Stimulated activated CD4-positive, alpha-beta T cell treated with anti-CD3 and anti-CD28 coated beads, Interleukin-15, amount 100 ng/mL, for 24 hours (primary cell): ENCODE measurements at places on chromosomes 3 and 15.

GRCh38 chr3:50675179-50676030 lies 678 bp downstream of the DOCK3 start:
- DNase-seq, result peak; percentile 78

GRCh38 chr15:44009038-44009437 lies 182.2 kb downstream of the WDR76 start:
- DNase-seq, result no peak

- DNase-seq, result no peak
Observed at GRCh38 chr15:51863131-51863530, 33.7 kb downstream of the TMOD3 start.

- no peak for DNase-seq
Observed at GRCh38 chr3:82093641-82094040, 332.2 kb upstream of the GBE1 start.

DNA sequence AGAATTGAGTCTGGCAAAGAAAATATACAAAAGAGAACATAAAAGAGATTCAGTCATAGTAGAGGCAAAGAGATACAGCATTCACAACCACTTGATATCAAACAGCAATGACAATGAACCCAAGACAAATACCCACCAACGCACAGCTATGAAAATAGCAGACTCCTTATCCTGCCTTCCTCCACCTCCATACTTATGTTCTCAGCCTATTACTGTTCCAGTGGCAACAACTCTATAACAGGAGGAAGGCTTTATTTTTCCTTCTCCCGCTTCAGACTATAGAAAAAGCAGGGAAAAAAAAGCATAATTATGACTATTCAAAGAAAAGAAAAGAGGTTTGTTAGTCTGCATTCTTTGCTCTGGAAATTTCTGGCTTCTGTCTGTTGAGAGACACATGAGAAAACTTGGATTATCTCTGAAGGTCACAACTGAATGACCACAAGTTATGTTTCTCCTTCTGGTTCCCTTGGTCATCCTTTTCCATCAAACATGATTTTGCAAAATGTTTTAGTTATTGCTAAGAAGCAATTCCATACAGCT lies 81.2 kb upstream of the PLXND1 start:
- DNase-seq, result no peak

- no peak for DNase-seq
Observed at GRCh38 chr15:27237319-27237939, 266.4 kb downstream of the GABRG3 start.

- no peak for DNase-seq
Observed at GRCh38 chr3:192024751-192025150, 563.8 kb downstream of the PYDC2 start.

- DNase-seq, result no peak
Observed at GRCh38 chr15:63366451-63366850, 15.2 kb downstream of the CA12 start.

GRCh38 chr3:114344492-114344891 lies 50.7 kb downstream of the TIGIT start:
- DNase-seq, result no peak

DNA sequence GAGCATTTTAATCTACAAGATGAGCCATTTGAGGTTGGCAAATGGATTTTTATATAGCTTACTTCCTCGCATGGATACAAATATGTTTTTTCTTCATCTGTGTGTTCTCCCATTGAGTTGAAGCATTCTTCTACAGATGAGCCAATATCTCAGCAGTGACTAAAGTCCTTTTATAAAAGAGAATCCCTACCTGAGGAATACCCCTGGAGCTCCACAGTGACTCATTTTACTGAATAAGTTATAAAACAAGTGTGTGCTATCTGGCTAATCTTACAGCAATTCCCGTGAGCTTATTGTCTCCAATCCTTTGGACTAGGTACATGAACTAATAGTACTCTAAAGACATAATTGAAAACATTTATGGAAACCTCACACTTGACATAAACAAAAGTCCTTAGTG lies 354.2 kb upstream of the BCHE start:
- no peak for DNase-seq

GRCh38 chr15:73711526-73711925 lies 27.3 kb downstream of the CD276 start:
- no peak for DNase-seq

- DNase-seq, result peak; percentile 48
Observed at GRCh38 chr3:172562871-172563865, 39.9 kb upstream of the TNFSF10 start.

DNA sequence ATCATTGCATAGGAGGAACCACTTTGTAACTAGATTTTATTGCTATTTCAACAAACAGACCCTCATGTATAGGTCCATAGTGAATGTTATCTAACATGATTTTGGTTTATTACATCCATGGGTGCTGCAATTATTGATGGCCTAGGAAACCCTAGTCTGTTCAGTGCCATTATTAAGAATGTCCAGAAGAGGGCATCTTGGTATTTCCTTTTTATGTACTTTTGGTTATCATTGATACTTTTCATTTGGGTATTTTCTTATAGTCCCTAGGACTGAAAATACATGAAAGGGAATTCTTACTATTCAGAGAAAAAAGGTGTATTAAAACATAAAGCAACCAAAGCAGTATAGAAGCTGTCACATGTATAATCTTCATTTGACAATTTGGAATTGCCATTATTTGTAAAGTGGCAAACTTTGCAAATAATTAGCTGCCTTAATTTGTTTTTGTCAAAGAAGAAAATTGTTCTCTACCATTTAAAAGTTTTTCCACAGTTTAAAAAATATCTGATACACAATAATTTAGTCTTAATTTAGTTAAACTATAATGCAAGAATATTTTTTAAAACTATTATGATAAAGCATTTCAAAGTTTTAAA lies 48.7 kb downstream of the CNOT10 start:
- DNase-seq, result no peak

DNA sequence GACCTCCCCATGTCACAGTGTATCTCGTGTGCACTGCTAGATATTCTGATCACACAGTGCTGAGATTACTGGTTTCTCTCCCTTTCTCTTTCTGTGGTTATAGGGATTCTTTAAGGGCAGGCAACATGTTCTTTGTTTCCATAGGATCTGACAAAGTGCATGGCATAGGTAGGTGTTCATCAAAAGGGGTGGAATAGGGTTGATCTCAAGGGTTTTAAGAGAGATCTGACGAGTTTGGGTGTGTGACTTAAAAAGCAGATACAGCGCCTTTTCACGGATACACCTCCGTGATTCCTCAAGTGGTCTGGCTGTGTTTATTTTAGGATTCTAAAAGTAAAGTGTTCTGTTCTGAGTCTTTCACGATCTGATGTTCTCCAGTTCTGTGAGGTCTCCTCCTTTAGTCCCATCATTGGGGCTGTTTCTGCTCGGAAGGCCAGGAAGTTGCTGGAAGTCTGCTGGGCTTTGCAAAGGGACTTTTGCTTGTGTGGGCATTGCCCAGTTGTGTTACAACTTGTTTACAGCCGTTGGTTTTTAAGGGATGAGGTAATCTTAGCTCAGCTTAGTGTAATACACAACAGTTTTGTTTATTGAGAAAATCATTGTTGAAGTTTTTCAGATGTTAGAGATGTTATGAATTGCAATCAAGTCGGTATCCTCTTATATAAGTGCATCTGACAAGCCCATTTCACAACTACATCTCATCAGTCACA lies 34.8 kb downstream of the IGF1R start:
- no peak for DNase-seq

DNA sequence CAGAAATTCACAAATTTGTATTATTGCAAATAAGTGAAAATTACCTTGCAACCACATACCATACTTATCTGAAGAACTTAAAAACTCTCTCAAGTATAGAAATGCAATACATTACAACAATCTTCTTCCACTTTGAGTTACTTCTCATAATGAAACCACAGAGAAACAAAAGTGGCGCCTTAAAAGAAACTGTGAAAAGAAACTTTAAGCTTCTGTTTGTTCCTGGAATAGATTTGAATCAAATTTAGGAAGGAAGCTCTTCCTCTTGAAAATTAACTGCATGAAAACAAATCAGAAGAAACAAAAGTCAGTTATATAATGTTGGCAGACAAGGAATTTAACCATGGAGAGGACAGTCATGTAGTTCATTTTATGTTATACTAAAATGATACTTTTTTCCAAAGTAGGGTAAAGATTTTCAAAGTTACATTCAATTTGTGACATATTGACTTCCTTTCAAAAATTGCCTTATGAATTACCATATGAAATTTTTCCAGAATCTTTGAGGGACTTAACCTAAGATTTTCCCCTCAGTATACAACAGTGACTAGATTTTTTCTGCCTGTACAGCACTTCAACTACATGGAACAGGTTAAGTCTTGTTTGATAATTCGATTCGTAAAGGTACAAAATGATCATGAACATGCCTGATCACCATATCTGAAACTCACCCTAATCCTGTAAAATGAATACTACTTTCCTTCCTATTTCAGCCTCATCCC lies 57.6 kb upstream of the TNFSF10 start:
- DNase-seq, result no peak

DNA sequence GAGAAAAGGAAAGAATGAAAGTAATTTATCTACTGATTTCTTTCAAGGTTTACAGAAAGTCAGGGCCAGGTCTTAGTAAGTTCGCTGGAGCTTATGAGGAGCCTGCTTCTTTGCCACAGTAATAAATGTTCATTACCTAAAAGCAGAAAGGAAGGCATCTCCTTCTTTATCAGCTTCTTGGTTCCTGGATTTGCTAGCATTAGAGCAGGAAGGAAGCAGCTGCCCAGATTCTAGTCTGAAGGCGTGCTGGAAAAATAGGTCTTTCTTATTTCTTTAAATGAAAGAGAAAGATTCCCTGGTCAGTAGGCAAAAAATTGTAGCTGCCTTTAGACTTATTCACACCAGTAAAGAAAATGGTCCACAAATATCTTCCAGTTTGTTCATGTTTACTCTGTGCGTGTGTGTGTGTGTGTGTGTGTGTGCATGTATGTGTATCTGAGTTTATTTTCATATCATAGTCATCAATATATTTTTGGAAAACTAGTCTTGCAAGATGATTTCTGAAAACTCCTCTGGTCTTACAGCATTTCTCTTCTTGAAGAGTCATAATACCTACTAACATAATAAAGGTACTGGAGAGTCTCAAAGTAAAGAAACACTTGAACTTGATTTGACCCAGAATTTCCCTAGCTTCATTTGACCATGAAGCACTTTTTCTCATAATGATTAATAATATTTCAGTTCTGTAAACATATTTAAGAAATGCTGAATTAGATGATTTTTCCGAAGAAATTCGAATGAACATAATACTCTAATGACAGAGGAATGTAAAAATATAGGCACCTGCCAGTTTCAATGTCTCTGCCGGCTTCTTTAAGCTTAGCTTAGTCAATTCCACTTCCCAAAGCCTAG lies 255.3 kb upstream of the ZPLD1 start:
- DNase-seq, result no peak

- DNase-seq, result no peak
Observed at GRCh38 chr3:171173736-171174135, 147.2 kb upstream of the SLC2A2 start.

DNA sequence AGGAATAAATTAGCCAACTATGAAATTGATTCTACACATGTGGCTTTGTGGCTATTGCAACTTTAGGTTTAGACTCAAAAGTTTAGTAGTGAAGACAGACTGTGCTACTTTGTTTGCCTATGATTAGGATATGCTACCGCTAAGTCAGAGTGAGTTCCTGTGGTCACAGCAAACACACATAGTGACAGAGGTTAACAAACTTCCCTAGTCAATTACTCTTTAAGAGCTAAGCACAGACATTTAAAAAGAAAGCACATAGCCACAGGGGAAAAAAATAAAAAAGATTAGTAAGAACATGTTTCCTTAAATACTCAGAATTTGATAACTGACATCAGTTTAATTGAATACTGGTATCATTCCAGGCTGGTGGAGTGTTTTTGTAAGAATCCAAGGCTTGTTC lies 207.1 kb downstream of the GBE1 start:
- no peak for DNase-seq

- DNase-seq, result peak; percentile 70
Observed at GRCh38 chr15:59622289-59622688, 10.7 kb downstream of the GCNT3 start.

DNA sequence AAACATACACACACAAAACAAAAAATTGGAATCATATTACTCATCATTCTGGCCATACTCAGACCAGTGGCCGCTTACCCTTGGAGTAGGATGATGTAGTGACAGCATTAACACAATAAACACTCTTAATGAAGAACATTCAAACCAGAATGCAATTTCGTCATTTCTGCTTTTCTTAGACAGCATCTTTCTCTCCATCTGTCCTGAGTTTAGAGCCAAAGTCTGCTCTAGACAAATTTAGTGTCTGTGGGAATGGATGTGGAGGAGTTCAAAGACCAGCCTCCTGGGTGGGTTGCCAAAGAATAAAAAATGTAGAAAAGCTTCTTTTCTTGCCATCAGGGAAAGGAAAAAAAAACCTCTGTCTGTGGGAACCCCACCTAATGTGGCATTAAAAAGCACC lies 212.4 kb upstream of the POU1F1 start:
- no peak for DNase-seq

DNA sequence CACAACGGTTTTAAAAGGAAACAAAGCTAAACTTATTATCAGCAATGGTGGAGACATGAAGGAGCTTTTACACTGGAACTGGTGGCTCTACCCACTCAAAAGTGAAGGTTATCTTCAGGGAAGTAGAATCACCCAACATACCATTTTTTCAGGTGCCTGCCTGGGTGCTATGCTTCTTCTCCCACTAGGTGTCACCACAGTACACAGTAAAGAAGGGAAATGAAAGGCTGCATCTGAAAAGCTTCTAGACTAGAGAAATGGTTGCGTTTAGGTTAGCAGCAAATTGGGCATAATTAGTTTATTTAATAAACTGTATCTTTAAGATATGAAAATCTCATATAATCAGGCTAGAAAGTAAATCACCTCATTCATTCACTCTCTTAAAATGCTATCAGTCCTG lies 47.0 kb upstream of the SELENOK start:
- peak; percentile 33 for DNase-seq

- peak; percentile 42 for DNase-seq
Observed at GRCh38 chr3:108091498-108092250, 843 bp upstream of the CD47 start.

- no peak for DNase-seq
Observed at GRCh38 chr3:104438706-104439105, 928.0 kb upstream of the ALCAM start.

- DNase-seq, result no peak
Observed at GRCh38 chr3:65975032-65975431, 63.7 kb downstream of the MAGI1 start.

GRCh38 chr3:100440895-100441294 lies 39.6 kb downstream of the LNP1 start:
- DNase-seq, result peak; percentile 6

- DNase-seq, result no peak
Observed at GRCh38 chr3:195873971-195874370, 34.4 kb downstream of the TNK2 start.

DNA sequence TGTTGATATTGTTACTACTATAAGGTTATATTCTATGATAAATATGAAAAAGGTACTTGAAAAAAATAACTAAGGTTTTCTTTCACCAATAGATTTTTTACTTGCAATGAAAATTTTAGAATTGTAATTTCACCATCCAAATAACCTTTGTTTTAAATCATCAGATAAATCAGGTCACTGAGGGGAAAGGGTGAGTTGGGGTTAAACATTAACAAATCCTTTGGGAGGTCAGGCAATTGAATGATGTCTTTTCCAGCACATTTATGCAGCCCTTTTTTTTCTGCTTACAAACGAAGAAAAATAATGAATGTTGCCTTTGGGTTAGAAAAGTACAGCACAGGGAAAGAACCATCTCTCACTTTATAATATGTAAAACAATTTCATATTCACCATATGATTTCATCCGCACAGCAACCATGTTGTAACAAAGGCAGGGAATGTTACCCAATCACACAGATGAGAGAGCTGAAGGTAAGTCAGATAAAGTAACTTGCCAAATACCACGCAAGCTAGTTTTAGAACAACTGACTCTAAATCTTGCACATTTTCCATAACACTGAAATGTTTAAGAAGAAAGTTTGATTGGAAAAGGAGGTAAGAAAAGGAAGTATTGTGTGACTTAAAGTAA lies 151.3 kb downstream of the FGF12 start:
- no peak for DNase-seq
